ENCODE measurements at places on chromosomes 2 and 18. TPM values are rescaled to one million over a fixed set of nuclear protein-coding genes. Genes with fewer than 3 reads are reported as not detected.

GRCh38 chr18:47615043-47615442 lies 315.4 kb downstream of the SMAD2 start:
- H3K27me3 ChIP-seq: no peaks in the 10 kb centered on the region
- no peak overlapping the region for H3K27ac ChIP-seq
- no peak for DNase-seq
- no peaks in the 10 kb centered on the region for H3K36me3 ChIP-seq
- no peak overlapping the region for H3K4me3 ChIP-seq
- H3K4me1 ChIP-seq: no peaks in the 10 kb centered on the region

GRCh38 chr2:239792405-239793084 lies 232.6 kb downstream of the NDUFA10 start:
- H3K4me3 ChIP-seq: no peak overlapping the region
- no peaks in the 10 kb centered on the region for H3K36me3 ChIP-seq
- H3K4me1 ChIP-seq: no peaks in the 10 kb centered on the region
- DNase-seq: no peak

- DNase-seq: no peak
- no peaks in the 10 kb centered on the region for H3K27me3 ChIP-seq
- no peak overlapping the region for H3K27ac ChIP-seq
- H3K4me3 ChIP-seq: no peak overlapping the region
Measured at GRCh38 chr2:167132906-167133555, 244.8 kb downstream of the XIRP2 start.

GRCh38 chr2:219107758-219108157 lies 47.0 kb upstream of the IHH start:
- H3K27ac ChIP-seq: no peak overlapping the region
- H3K36me3 ChIP-seq: no peaks in the 10 kb centered on the region
- DNase-seq: no peak
- H3K4me1 ChIP-seq: peaks cover 4% of the 10 kb centered on the region
- no peaks in the 10 kb centered on the region for H3K27me3 ChIP-seq

DNA sequence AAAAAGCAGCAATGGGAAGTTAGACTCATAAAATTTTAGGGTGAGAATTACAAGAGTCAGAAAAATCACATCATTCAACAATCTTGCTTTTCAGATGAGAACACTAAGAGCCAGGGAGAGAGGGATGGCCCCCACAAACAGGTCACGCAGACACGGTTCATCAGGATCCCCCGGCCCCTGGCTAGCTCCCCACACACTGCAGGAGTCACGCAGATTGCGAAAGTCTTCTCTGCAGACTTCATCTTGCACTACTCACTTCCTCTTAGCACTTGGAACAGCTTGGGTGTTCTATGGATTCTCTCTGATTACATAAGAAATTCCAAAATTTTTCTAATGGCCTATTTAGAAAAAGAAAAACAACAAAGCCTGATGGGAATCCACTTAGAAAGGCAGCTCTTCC lies 21.6 kb upstream of the SULT1C2 start:
- no peak overlapping the region for H3K4me3 ChIP-seq
- H3K27me3 ChIP-seq: peaks cover 8% of the 10 kb centered on the region
- no peaks in the 10 kb centered on the region for H3K4me1 ChIP-seq
- no peaks in the 10 kb centered on the region for H3K36me3 ChIP-seq
- no peak overlapping the region for H3K27ac ChIP-seq

DNA sequence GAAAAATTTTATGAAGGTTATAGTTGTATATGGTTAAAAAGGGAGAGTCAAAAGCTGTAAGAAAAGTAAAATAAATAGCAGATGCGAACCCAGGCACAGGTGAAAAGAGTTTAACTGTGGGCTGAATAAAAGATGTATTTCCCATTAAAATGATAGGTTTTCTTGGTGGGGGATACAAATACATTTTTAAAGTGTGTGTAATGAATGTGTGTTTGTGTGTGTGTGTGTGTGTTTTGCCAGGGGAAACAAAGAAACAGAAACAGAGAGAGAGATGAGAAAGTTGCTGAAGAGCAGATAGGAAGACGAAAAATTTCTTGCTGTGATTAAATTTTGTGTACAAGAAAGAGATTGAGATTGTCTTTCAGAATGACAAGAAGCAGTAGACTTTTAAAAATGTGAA lies 12.1 kb downstream of the TFPI start:
- no peaks in the 10 kb centered on the region for H3K27me3 ChIP-seq
- no peak for DNase-seq
- H3K27ac ChIP-seq: no peak overlapping the region
- H3K36me3 ChIP-seq: peaks cover 40% of the 10 kb centered on the region
- H3K4me1 ChIP-seq: peaks cover 6% of the 10 kb centered on the region

- no peak overlapping the region for H3K27ac ChIP-seq
- H3K4me1 ChIP-seq: no peaks in the 10 kb centered on the region
- no peak overlapping the region for H3K4me3 ChIP-seq
- no peaks in the 10 kb centered on the region for H3K36me3 ChIP-seq
- no peak for DNase-seq
Measured at GRCh38 chr2:158735822-158736580, 59.1 kb upstream of the DAPL1 start.

GRCh38 chr2:221896505-221897151 lies 324.5 kb upstream of the EPHA4 start:
- H3K27me3 ChIP-seq: no peaks in the 10 kb centered on the region
- DNase-seq: no peak
- no peaks in the 10 kb centered on the region for H3K36me3 ChIP-seq

DNA sequence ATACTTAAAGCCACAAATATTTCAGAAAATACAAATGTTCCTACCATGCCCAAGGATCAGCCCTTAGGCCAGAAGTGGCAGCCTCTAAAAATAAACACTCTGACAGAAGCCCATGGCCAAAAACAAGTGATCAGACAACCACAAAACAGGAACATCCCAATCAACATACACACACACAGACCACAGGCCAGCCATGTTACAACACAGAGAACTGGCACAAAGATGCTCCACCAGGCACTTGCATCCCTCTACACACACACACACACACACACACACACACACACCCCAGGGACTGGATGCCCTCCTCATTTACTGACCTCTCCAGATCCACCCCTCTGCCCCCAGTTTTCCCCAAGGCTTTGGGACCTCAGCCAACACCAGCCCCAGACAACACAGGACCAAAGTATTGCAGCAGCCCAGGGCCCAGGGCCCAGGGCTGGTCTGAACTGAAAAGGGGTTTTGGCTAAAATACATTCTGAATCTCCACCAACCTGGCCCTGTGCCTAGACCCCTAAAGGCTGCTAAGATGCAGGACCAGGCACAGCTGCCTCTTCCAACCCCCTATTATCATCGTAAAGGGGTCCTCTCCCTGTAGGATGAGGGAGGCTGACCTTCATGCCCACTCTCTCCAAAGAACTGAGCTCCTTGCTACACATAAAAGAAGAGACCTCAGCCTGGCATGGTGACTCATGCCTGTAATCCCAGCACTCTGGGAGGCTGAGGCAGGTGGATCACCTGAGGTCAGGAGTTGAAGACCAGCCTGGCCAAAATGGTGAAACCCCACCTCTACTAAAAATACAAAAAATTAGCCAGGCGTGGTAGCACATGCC lies 151.4 kb downstream of the TNS1 start:
- H3K36me3 ChIP-seq: no peaks in the 10 kb centered on the region
- H3K27ac ChIP-seq: no peak overlapping the region
- H3K27me3 ChIP-seq: peaks cover 26% of the 10 kb centered on the region

- no peaks in the 10 kb centered on the region for H3K36me3 ChIP-seq
- DNase-seq: no peak
- H3K4me1 ChIP-seq: no peaks in the 10 kb centered on the region
Measured at GRCh38 chr2:38218591-38218991, 142.6 kb upstream of the CYP1B1 start.

GRCh38 chr2:98500561-98500960 lies 55.9 kb downstream of the INPP4A start:
- H3K4me3 ChIP-seq: no peak overlapping the region
- no peak overlapping the region for H3K27ac ChIP-seq
- H3K36me3 ChIP-seq: no peaks in the 10 kb centered on the region
- no peaks in the 10 kb centered on the region for H3K4me1 ChIP-seq
- no peak for DNase-seq

- no peak overlapping the region for H3K4me3 ChIP-seq
- no peak overlapping the region for H3K27ac ChIP-seq
- H3K36me3 ChIP-seq: no peaks in the 10 kb centered on the region
- H3K27me3 ChIP-seq: no peaks in the 10 kb centered on the region
- no peaks in the 10 kb centered on the region for H3K4me1 ChIP-seq
- no peak for DNase-seq
Measured at GRCh38 chr18:36047521-36047920, 19.8 kb downstream of the RPRD1A start.

DNA sequence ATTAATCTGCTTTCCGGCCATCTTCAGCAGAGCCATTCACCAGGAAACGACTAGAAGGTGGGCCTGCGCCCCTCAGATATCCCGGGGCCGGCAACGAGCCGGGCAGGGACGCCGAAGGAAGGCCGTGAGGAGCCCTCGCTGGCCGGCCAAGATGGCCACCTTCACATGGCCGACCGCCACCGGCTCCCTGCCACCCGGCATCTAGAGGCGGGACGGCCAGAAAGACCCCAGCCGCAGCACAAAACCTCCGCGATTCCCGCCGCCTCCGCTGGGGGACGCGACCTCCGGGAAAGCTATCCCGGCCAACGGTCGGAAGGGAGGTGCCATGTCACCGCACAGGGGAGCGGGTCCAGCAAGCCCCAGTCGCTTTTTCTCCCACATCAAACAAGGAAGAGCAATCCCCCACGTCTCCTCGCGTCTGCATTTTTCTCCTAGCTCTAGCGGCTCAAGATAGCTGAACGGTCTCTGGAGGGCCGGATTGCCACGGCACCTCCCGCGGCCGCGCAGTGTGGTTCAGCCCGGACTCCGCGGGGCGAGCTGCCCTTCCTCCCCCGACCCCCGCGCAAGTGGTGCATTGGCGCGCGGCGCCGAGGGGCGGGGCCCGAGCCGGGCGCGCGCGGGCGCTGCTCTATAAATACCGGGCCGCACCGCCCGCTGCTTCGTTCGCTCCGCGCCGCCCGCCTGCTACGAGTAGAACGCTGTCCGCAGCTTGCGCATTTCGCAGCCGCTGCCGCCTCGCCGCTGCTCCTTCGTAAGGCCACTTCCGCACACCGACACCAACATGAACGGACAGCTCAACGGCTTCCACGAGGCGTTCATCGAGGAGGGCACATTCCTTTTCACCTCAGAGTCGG lies at the start of gene MAT2A:
MAT2A (plus strand) TSS at position 662 of the 854 bp plus-strand sequence; CDS start at position 782, 120 bp downstream.
- H3K27me3 ChIP-seq: no peaks in the 10 kb centered on the region

DNA sequence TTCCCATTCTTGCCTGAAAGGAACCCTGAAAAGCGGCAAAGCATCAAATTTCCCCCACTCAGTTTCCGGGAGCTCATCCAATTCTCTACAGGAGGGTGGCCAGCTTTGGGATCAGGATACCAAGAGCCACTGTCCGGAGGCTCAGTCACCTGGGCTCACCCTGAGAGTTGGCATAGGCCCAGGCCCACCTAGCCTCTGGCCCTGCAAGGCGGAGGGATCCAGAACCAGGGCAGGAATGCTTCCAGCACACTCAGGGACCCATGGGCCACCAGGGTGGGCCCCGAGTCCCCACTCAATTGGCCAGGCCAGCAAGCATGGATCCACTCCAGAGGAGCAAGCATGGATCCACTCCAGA lies 432.9 kb upstream of the MYT1L start:
- H3K27me3 ChIP-seq: peaks cover 52% of the 10 kb centered on the region
- H3K27ac ChIP-seq: no peak overlapping the region
- no peak overlapping the region for H3K4me3 ChIP-seq
- no peaks in the 10 kb centered on the region for H3K36me3 ChIP-seq
- DNase-seq: no peak

DNA sequence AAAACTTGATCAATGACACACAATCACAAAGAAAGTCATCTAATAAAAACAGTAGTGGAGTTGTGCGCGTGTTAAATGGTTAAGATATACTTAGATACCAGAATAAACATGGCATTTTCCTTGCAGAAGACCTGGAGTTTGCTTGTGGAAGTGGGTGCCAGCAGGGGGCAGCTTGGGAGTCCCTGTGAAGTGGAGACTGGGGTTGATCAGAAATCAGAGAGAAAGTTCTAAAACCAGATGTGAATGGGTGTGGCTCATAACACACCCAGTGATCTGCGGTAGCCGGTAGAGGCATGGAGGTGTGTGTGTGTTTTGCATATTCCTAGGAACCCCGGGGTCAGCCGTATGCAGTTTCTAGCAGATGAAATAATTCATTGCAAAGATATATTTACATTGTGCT lies 300.1 kb upstream of the TRIB2 start:
- no peak overlapping the region for H3K4me3 ChIP-seq
- no peaks in the 10 kb centered on the region for H3K27me3 ChIP-seq
- no peak overlapping the region for H3K27ac ChIP-seq
- peaks cover 5% of the 10 kb centered on the region for H3K36me3 ChIP-seq
- peak; percentile 45 for DNase-seq
- H3K4me1 ChIP-seq: peaks cover 5% of the 10 kb centered on the region

DNA sequence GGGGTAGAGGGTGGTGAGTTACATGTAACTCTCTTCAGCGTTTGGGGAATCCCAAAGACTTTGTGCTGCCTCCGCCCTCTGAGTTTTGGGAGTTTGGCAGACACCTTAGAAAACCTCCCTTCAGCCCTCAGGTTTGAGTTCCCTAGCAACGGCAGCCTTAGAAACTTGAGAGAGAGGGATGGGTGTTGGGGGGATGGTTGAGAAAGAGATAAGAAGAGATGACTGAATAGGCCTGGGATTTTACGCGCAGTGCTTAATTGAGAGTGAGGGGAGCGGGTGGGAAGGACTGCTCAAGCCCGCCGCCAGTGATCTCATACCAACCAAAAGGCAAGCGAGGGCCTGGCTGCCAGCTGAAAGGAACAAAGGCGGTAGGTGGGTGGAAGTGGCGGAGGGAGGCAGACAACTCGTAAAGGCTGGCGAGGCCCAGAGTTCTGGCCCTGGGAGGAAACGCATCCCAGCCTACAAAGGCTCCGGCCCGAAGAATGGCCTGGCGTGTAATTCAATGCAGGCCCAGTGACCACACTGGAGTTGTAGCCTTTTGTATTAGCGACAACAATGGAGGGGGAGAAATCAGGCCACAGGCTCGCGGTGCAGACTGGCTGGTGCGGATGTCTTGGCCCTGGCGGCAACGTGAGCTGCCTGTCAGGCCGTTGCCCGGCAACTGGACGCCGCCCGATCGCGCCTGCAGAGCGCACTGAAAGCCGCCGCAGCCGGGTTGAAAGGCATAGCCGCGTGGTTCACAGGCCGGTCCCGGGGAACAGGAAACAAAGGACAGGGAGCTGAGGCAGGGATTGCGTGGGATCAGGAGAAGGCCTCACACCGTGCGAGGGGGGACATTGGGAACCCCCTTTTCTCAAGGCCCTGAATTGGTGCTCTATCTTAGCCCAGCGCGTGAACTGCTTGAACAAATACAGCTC lies 39.9 kb upstream of the DARS1 start:
- H3K36me3 ChIP-seq: no peaks in the 10 kb centered on the region
- no peaks in the 10 kb centered on the region for H3K4me1 ChIP-seq
- H3K4me3 ChIP-seq: no peak overlapping the region
- peak; percentile 35 for DNase-seq

- H3K4me1 ChIP-seq: no peaks in the 10 kb centered on the region
- no peak overlapping the region for H3K4me3 ChIP-seq
- H3K36me3 ChIP-seq: no peaks in the 10 kb centered on the region
- no peaks in the 10 kb centered on the region for H3K27me3 ChIP-seq
- DNase-seq: no peak
Measured at GRCh38 chr2:179909845-179910734, 48.7 kb upstream of the ZNF385B start.

VSNL1 gene
- not detected for polyA plus RNA-seq

ST8SIA3 gene
- not detected for polyA plus RNA-seq

NCKAP5 gene
- not detected for polyA plus RNA-seq

EFR3B gene
- not detected for polyA plus RNA-seq

LTBP1 gene
- polyA plus RNA-seq: 7.0 TPM

CLASP1 gene
- 20.2 TPM for polyA plus RNA-seq

CERKL gene
- polyA plus RNA-seq: not detected

MC2R gene
- not detected for polyA plus RNA-seq

All from K562 (cell line).